ENCODE measurements at places on chromosomes 1 and 21.

DNA sequence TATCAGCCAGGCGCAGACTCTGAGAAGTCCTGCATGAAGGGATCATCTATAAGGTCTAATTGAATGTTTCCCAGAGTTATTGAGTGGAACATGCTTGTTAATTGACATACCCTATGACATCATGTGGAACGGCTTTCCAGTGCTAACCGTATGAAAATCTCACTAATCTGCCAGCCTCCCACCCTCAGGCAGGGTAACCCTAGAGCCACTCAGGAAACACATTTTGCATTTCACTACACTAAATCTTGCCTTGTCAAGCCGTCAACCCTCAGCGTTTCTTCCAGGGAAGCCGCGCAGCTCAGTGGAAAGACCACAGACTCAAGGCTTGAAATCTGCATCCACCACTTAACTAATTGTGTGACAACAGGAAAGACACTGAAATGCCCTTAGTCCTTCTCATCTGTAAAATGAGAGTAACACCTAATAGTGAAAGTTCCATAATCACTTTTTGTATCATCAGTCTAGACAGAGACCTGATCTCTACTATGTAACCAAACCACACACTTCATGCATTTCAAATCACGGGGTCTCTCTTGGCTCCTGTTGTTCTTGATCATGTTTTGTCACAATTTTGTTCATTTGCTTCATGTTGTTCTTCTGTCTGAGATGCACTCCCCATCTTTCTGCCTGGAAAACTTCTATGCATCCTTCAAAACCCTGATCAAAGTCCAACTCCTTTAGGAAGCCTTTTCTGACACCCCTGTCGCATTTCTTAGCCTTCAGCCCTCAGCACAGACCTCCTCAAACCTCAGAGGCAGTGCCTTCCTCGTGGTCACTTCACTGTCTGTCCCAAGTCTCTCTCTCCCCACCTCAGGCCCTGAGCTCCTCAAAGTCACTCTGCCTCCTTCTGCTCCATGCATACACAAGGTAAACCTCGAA, 246.5 kb downstream of the TOMM20 start:
- no peak for DNase-seq
- no peak overlapping the region for H3K4me3 ChIP-seq
- no peaks in the 10 kb centered on the region for H3K36me3 ChIP-seq
- H3K4me1 ChIP-seq: peaks cover 36% of the 10 kb centered on the region
- H3K27ac ChIP-seq: no peak overlapping the region

DNA sequence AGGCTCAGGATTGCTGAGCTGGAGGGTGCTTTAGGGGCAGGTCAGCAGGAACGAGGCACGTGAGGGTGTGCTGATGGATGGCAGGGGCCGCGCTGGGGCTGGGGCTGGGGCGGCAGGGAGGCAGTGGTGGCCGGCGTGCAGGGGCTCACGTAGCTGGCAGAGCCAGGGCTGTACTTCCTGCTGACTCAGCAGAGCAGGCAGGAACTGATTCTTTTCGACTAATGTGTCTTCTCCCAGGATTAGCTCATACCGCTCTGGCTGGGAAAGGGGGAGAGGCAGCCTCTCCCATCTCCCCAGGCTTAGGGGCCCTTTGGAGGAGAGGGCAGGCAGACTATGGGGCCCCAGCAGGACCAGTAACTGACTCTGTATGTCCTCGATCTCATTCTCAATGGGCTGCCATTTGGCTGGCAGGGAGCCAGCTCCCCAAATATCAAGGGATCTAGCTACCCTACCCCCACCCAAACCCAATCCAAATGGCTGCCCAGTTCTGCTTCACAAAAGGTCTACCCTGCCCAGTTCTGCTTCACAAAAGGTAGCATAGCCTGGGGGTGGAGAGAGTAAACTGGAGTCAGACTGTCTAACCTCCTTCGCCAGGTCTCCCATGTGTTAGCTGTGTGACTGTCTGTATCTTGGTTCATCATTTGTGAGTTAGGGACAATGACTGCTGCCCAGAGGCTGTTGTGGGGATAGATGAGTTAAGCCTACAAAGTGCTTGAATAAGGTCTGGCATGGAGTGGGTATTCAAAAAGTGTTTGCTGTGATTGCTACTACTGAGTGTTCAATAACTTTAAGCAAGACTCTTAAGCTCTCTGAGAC, 100.1 kb upstream of the SLC2A1 start:
- no peak for DNase-seq
- H3K4me1 ChIP-seq: no peaks in the 10 kb centered on the region
- H3K4me3 ChIP-seq: no peak overlapping the region
- no peaks in the 10 kb centered on the region for H3K27me3 ChIP-seq
- H3K36me3 ChIP-seq: no peaks in the 10 kb centered on the region

GRCh38 chr21:45418301-45419071, 13.5 kb downstream of the COL18A1 start:
- H3K4me1 ChIP-seq: peaks cover 23% of the 10 kb centered on the region
- H3K4me3 ChIP-seq: no peak overlapping the region
- H3K27ac ChIP-seq: no peak overlapping the region
- no peaks in the 10 kb centered on the region for H3K36me3 ChIP-seq
- no peak for DNase-seq

- H3K4me3 ChIP-seq: no peak overlapping the region
- H3K27me3 ChIP-seq: no peaks in the 10 kb centered on the region
- no peaks in the 10 kb centered on the region for H3K4me1 ChIP-seq
These were observed 223.6 kb downstream of the LRRC7 start for GRCh38 chr1:69791311-69791710.

GRCh38 chr1:107867422-107867821, 97.6 kb downstream of the VAV3 start:
- H3K36me3 ChIP-seq: no peaks in the 10 kb centered on the region
- DNase-seq: no peak
- H3K4me1 ChIP-seq: no peaks in the 10 kb centered on the region
- no peak overlapping the region for H3K4me3 ChIP-seq

- H3K27me3 ChIP-seq: no peaks in the 10 kb centered on the region
- no peak for DNase-seq
- no peak overlapping the region for H3K4me3 ChIP-seq
- H3K27ac ChIP-seq: no peak overlapping the region
- no peaks in the 10 kb centered on the region for H3K36me3 ChIP-seq
- peaks cover 2% of the 10 kb centered on the region for H3K4me1 ChIP-seq
These were observed 55.2 kb downstream of the PCNX2 start for GRCh38 chr1:233240371-233240770.

DNA sequence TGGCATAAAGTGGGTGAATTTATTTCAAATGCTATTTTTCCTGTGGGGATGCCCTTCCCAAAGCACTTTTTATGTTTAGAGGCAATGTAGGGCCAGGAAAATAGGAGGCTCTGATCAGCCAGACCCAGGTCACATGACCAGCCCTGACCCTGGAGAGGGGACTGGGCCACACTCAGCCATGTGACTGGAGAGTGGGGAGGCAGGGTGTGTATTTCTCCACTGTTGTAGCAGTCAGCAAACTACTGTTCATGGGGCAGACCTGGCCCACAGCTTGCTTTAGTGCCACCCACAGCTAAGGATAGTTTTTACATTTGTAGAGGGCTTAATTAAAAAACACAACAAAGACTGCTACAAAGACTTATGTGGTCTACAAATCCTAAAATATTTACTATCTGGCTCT, 153.8 kb downstream of the ACTL8 start:
- H3K27me3 ChIP-seq: no peaks in the 10 kb centered on the region
- H3K4me1 ChIP-seq: no peaks in the 10 kb centered on the region
- no peak for DNase-seq
- H3K36me3 ChIP-seq: no peaks in the 10 kb centered on the region
- no peak overlapping the region for H3K4me3 ChIP-seq

GRCh38 chr1:172980456-172980855, 70.3 kb downstream of the TNFSF18 start:
- no peaks in the 10 kb centered on the region for H3K36me3 ChIP-seq
- no peak overlapping the region for H3K4me3 ChIP-seq
- no peak overlapping the region for H3K27ac ChIP-seq
- no peaks in the 10 kb centered on the region for H3K27me3 ChIP-seq
- H3K4me1 ChIP-seq: no peaks in the 10 kb centered on the region
